ENCODE measurements at places on chromosomes 7 and 10.

DNA sequence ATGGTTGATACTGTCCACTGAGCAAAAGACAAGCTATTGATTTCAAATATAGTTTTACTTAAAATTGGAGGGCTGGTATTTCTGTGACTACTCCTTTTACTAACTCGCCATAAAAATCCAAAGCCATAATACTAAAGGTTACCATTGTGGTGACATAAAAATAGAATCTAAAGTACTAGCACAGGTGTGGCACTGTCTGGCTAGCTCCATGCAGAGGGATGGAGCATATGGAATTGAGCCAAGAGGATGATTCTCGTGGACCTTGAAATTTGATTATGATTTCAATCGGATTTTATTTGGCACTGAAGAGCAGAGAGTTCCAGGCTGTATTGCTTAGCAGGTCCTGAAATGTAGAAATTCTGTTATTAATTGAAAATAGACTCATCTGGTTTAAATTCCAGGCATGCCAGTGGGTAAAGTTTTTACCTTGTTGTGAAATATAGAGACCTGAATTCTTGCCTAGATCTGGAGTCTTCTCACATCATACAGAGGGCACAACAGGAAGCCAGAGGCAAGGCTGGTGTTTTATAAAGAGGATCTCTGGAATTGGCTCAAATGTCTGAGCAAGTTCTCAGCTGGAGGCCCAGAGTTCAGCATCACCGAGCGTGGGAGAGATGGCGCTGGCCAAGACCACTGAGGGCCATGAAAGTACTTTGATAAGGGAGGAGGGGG lies 29.9 kb upstream of the DLD start:
- DNase-seq: no peak

DNA sequence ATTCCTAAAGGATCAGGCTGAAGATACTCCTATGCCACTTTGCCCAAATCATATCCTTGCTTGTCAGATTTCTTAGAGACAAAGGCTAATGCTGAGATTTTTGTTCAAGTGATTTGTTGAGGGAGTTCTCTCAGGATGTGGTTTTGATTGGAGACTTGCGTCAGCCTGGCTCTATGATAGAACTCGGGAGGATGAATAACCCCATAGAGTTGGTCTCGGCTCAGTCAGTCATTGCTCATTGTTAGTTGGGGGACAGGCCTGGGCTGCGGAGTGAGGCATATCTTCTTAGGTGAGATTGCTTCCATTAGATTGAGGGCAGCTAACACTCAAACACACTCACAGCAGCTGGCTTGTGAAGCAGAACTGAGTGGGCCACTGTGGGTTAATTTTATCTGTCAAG lies 203.4 kb downstream of the KIF20B start:
- DNase-seq: no peak

- DNase-seq: no peak
Observed at GRCh38 chr7:14065286-14065685, 75.8 kb upstream of the ETV1 start.

DNA sequence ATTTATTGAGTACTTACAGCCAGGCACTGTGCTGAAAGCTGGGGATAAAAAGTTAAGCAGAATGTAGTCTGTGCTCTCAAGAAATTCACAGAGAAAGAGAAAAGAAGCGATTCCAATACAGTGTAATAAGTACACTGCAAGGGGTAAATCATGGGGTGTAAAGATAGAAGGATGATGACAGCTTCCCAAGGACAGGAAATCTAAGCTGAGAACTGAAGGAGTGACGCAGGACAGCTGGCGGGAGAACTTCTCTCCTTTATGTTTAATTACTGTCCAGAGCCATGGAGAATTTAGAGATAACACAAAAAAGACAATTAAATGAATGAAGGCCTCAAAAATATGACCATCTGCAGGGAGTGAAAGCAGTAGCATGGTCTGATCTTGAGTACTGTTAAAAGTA lies 34.8 kb downstream of the C7orf33 start:
- no peak for DNase-seq

GRCh38 chr10:114697061-114697598 lies 39.1 kb upstream of the ABLIM1 start:
- no peak for DNase-seq

GRCh38 chr7:77184990-77185389 lies 14.6 kb downstream of the FGL2 start:
- DNase-seq: no peak

GRCh38 chr7:23520582-23520981 lies 11.2 kb downstream of the TRA2A start:
- DNase-seq: no peak

Measured in nephron progenitor cell (in vitro differentiated cells).